ENCODE measurements at places on chromosomes 12 and 14.

- DNase-seq: no peak
Observed at GRCh38 chr14:32212833-32213232, 9.8 kb upstream of the RNU6-8 start.

GRCh38 chr12:59075141-59075540 lies 154.8 kb upstream of the LRIG3 start:
- DNase-seq: no peak

- DNase-seq: no peak
Observed at GRCh38 chr12:50637870-50638481, 125.9 kb upstream of the ATF1 start.

GRCh38 chr12:52306731-52307130 lies 14.5 kb downstream of the KRT83 start:
- DNase-seq: no peak

DNA sequence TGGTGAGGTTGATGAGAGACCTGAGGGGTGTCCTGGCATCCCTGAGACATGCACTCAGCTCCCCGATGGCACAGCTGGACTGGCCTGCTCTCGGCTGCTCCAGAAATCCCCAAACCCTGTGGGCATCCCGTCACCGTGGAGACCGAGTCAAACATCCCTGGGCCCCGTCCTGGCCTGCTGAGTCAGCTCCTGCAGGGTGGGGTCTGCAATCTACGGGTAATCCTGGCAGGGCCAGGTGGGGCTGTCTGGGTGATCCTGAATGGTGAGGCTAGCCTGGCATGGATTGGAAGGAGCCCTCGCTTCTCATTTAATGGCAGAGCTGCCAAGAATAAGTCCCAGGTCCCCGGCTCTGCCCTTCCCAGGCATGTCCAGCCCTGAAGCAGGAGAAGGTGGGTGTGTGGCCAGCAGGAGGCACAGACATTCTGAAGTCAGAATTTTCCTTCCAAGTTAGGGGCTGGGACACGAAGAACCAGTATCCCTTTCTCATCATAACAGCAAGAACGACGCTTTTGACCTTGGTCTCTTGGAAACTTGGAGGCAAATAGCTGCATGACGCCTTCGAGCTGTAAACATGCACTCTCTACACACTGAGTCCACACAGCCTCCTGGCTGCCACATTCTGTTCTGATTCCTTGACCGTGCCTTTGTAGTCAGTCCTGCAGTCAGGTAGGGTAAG lies 17.7 kb upstream of the SERPINA4 start:
- DNase-seq: peak; percentile 96

DNA sequence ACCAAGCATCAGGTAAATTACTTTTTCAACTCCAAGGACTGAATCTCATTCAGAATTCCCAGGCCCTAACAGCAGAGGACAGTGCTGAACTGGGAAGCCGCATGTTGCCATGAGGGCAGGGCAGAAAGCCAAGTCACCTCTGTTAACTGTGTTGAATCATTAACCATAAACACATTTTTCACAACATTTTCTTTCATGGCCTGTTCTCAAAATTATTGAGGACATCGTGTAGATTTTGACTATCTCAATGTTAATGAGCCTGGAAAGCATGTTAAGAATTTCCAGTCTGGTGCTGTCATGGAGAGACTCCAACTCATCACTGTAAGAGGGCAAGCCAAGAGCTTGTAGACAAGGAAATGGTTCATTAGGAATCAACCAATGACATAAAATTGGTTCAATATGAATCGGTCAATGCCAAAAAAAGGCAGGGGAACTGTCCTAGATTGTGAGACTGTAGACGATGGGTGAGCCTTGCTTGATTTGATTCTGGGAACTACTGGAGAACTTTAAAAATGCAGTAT lies 33.7 kb downstream of the CPM start:
- no peak for DNase-seq

DNA sequence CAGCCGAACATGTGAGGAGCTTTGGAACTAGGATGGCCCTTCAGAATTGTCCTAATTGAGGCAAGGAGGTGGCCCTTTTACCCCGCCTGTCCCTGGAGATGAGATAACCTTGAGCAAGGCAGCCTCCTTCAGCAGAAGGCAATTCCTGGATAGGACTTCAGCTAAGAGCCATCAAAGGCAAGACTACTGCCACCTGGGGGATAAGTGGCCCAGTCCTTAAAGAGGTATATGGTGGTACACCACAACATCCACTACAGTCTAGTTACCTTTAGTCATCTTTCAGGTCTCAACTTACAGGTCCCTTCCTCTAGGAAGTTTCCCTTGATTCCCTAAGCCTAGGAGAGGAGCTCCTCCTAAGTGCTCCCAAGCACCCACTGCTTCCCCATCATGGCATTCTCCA lies 204.2 kb upstream of the CDKN3 start:
- no peak for DNase-seq
